Skeletal muscle tissue (tissue), 5 donors: ENCODE measurements at places on chromosomes 3 and 15. TPM values are rescaled to one million over a fixed set of nuclear protein-coding genes. Genes with fewer than 3 reads are reported as not detected.

The GPR62 gene
- 0.52 TPM for total RNA-seq

The MAPKAPK3 gene
- total RNA-seq, result 20.9 TPM

The SCN11A gene
- total RNA-seq, result 2.6 TPM

The DALRD3 gene
- 27.7 TPM for total RNA-seq

The ITPKA gene
- not detected for total RNA-seq

The EIF4A2 gene
- total RNA-seq, result 795 TPM

The ISLR2 gene
- total RNA-seq, result 2.1 TPM

The SLC22A13 gene
- not detected for total RNA-seq

The KAT2B gene
- 8.4 TPM for total RNA-seq

The LRRIQ4 gene
- total RNA-seq, result not detected

The STRIT1 gene
- total RNA-seq, result 1.0 TPM

The CLDN18 gene
- total RNA-seq, result under 0.01 TPM

The KLHL6 gene
- 1.0 TPM for total RNA-seq

The SLC27A2 gene
- total RNA-seq, result under 0.01 TPM
